ENCODE measurements at places on chromosomes 2 and 18. TPM values are rescaled to one million over a fixed set of nuclear protein-coding genes. Genes with fewer than 3 reads are reported as not detected.
A peak's percentile ranks its signal among the peaks of the same experiment; 100 is the strongest.

ZNF804A gene
- not detected for total RNA-seq

ZAP70 gene
- 0.12 TPM for total RNA-seq

KCNG3 gene
- 33.8 TPM for total RNA-seq

MC2R gene
- not detected for total RNA-seq

LYPD1 gene
- total RNA-seq: 4.2 TPM

NCL gene
- 439 TPM for total RNA-seq

DSC2 gene
- total RNA-seq: 20.4 TPM

REG3A gene
- total RNA-seq: not detected

ASB18 gene
- total RNA-seq: not detected

DNA sequence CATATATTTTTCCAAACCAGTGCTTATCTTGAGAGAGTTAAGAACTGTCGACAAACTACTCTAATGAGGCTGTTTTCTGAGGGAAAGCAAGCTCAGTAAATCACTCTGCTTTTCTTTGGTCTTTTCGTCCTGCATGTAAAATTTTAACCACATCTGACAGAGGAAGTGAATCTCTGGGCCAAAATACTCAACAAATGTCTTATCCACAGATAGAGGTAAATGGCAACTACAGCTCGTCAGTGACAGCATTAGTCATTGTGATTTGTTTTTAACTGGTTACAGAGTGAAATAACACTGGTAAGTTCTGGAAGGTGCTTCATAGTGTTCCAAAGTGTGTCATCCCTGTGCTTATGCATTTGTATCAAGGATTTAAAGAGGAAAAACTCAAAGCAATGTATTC lies 82.6 kb upstream of the SLC8A1 start:
- no peak for DNase-seq

- DNase-seq: no peak
These were observed 84.1 kb upstream of the ASB18 start for GRCh38 chr2:236348279-236348678.

DNA sequence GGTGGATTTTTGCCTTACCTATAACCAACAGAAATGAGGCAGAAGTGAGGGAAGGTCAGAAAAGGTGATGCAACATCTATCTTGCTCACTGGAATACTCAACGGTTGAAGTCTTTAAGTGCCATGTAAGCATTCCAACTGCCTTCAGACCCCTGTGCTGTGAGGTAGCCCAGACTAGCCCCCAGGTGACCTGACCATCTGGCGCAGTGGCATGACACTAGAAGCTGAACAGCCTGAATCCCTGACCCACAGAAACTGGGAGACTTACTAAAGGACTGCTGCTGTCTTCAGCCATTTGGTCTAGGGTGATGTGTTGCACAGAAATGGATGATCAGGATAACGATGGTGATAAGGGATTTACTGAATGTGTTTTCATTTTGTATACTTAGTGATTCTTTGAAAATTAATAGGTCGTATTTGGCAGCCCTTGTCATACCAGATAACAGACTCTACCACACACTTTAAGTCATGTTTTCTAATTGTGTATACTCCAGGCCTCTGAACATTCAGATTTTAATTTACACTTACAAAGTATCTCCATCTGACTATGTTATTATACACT lies 161.5 kb downstream of the STK39 start:
- DNase-seq: no peak

DNA sequence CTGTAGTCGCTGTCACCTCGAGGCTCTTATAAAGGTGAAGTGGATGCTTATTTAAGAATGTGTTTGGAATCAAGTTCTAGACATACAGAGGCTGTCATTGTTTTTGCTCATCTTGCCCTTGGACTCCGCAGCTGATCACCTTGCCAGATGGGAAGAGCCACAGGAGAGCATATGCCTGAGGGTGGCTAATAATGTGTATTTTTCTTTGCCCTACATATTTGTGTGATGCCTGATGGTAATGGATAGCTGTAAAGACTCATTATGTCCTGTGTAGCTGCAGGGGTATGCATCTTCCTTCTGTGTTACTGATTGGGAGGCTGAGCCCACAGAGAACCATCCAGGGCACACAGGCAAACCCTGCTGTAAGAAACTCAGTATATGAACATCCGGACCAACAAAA lies 61.7 kb downstream of the PRKCE start:
- no peak for DNase-seq

DNA sequence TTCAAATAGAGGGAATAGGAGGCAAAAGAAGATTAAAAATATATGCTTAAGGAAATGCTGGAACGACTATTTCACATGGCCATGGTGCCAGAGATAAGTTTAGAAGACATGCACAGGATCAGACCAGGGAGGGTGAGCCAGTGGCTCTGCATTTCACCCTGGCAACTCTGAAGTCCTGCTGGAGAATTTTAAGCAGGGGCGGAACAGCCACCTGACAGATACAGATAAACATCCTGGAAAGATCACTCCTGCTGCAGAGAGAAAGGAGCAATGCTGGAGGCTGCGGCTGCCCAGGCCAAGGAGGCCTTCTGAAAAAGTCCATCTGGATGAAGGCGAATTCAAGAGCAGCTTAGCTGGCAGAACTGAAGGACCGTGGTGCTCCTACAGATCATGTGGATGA lies 755.9 kb downstream of the RNF144A start:
- no peak for DNase-seq

GRCh38 chr2:163436963-163437362 lies 298.8 kb downstream of the FIGN start:
- DNase-seq: no peak

DNA sequence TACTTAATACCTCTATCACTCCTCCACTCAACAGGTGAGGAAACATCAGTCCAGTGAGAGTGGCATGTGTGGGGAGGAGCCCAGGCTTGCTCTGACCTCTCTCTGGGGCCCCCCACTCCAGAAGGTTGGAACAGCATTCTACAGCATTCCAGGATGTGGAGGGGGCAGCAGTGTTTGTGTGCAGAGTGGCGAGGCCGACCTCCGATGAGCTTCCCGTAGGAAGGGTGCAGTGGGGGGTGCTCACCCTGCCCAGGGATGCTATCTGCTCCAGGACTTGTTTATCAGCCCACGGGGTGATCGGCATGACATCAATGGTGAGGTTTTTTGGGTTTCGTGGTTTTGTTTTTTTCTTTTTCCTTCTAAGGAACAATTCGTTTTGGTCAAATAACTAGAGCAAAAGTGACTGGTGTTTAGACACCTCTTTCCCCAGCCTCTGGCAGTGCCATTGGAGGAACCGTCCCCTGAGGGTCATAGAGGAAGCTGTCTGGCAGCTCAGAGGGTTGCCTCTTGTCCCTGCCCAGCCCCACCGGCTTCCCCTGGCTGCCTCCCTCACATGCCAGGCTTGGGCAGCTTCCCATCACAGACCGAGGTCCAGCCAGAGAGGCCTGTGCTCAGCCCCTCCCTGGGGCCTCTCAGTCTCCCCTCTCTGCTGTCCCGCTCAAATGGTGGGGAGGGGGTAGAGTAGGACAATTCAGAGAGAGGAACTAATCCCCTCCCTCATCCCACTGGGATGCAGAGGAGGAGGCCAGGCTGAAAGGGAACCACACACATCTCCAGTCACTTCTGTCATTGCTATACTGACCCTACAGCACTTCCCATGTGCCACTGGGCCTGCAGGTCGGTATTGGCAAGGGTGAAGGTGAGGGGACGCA lies 96.5 kb downstream of the ZFP36L2 start:
- no peak for DNase-seq

DNA sequence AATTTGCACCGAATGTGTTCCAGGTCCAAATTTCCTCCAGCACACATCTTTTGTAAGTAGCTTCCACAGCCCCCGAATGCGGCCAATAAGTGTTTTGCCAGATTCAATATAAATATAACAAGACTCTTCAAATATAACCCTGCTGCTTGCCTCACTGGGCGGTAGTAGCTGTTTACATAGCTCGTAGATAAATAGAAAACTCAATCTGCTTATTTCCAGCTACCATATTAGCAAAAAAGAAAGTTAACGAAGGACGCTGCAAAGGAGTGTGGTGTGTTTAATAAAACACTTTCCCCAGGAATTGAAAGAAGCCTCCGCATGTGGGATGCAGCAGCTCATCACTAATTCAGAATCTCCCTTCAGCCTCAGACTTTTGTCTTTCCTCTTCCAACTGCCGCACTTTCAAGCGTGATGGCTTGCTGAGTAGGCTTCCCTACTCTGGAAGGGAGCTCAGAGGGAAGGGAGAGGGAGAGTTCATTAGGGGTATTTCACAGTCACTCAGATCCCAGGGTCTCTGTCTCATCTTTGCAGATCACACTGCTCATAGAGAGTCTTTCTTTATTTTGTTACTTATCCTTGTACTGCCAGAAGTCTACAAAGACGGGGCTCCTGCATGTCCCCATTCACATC lies 367.0 kb downstream of the RND3 start:
- peak; percentile 38 for DNase-seq

DNA sequence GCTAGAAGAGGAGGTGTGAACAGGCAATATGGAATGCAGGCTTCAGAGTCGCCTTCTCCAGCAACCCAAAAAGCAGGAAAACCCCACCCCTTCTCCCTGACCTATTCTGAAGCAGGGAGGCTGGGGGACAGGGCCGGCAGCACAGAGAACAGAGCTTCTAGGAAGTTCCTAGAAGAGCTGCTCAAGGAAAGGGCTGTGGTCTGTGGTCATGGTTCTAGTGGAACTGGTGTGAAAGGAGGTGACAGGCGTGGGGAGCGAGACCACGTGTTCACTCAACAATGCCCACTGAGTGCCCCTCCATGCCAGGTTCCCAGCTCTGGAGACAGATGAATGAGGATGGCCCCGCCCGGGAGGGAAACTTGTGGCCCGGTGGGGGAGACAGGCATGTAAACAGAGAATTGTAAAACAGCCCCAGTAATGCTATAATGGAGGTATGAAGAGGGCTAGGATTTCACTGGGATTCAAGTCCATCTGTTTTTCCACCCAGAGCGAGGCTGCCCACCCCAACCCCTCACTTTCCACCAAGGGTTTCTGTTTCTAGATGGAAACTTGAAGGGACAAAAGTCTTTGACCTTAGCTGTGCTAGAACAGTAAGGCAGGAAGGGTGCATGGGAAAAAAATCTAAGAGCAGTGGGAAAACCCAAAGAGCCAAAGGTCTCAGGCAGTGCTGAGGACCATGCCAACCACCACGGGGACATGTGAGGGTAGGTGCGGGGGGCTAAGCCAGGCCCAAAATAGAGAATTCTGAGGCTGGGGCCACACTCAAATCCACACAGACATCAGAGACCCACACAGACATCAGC lies 71.8 kb downstream of the TNS1 start:
- DNase-seq: no peak

- DNase-seq: no peak
These were observed 145.0 kb downstream of the CLIP4 start for GRCh38 chr2:29260142-29260772.

GRCh38 chr2:1841903-1842791 lies 97.8 kb upstream of the PXDN start:
- peak; percentile 56 for DNase-seq

- peak; percentile 71 for DNase-seq
These were observed 1.7 kb downstream of the LYPD1 start for GRCh38 chr2:132668189-132668823.

- DNase-seq: no peak
These were observed 267.2 kb upstream of the HDAC4 start for GRCh38 chr2:239668042-239668441.

GRCh38 chr2:222305516-222306392 lies 7.0 kb upstream of the PAX3 start:
- DNase-seq: peak; percentile 74

Measured in GM23338 (cell line).